Osteocyte (in vitro differentiated cells): ENCODE measurements at places on chromosomes 13 and 19. TPM values are rescaled to one million over a fixed set of nuclear protein-coding genes. Genes with fewer than 3 reads are reported as not detected.
A peak's percentile ranks its signal among the peaks of the same experiment; 100 is the strongest.

The FAM216B gene
- total RNA-seq = not detected in 2 replicates

The USHBP1 gene
- not detected in 2 replicates for total RNA-seq

The CACNA1A gene
- 2.2 and 2.3 TPM in 2 replicates for total RNA-seq

The IZUMO2 gene
- not detected in 2 replicates for total RNA-seq

The PLK5 gene
- 0.54 TPM in 1 of 2 replicates, not detected in the other for total RNA-seq

The ANGPTL8 gene
- total RNA-seq = not detected in 2 replicates

The CGB1 gene
- total RNA-seq = not detected in 2 replicates

The IGFLR1 gene
- total RNA-seq = 2.3 and 3.1 TPM in 2 replicates

The NLRP4 gene
- not detected in 2 replicates for total RNA-seq

The PALM3 gene
- 0.30 and 0.63 TPM in 2 replicates for total RNA-seq

The IGFL2 gene
- not detected in 2 replicates for total RNA-seq

The GZMM gene
- not detected in 2 replicates for total RNA-seq

DNA sequence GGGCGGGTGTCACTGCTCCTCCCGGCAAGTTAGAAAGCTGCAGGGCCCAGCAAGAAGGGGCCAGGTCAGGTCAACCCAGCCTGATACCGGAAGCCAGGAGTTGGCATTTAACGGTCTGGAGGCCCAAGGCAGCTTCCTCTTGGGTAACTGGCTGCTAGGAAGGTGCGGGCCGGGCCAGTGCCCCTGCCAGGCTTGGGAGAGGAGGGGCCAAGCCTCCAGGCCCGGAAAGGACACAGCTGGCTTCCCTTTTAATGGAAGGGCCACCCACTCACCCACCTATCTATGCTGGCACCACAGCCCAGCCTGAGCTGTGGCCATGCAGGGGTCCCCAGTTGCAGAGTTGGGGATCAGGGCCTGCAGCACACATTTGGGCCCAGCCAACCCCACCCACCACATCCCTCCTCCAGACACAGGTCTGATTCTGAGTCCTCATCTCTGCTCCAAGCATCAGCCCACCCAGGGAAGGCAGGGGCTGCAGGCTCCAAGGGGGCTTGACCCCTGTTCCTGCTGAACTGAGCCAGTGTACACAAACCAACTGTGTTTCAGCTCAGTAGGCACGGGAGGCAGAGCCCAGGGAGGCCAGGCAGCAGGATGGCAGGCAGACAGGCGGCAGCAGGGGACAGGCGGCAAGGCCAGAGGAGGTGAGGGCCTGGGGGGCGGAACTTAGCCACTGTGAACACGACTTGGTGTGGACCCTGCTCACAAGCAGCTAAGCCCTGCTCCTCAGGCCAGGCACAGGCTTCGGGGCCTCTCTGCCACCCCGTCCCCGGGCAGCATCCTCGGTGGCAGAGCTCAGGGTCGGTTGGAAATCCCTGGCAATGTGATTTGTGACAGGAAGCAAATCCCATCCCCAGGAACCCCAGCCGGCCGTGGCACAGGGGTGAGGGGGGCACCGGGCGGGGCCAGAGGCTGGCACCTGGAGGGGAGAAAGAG is 40.8 kb downstream of the ZSWIM4 start:
- no peak for DNase-seq

DNA sequence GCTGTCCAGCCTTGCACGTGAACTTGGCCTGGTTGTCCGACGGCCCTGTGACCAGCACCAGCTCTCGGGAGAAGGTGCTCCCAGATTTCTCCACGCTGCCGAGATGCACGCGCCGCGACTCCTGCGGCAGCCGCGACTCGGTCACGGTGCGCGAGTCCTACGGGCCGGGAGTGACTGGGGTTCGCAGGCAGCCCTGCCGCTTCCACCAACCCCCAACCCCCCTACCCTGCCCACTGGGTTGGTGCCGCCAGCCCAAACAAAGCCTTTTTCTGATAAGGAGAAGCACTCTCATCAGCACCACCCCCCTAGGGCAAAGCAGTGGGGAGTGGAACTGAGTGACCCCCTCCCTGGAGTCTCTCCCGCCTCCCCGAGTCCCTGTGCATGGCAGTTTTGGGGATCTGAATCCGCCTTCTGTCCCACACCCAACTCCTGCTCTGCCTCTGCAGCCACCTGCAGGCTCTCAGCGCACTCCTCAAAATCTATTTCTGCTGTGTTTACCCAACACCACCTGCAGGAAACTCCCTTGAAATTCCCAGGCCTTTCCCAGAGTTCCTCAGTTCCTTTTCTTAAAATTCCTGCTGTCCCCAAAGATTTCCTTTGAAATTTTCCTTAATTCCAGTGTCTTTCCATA is 6.2 kb downstream of the NPHS1 start:
- DNase-seq = no peak

DNA sequence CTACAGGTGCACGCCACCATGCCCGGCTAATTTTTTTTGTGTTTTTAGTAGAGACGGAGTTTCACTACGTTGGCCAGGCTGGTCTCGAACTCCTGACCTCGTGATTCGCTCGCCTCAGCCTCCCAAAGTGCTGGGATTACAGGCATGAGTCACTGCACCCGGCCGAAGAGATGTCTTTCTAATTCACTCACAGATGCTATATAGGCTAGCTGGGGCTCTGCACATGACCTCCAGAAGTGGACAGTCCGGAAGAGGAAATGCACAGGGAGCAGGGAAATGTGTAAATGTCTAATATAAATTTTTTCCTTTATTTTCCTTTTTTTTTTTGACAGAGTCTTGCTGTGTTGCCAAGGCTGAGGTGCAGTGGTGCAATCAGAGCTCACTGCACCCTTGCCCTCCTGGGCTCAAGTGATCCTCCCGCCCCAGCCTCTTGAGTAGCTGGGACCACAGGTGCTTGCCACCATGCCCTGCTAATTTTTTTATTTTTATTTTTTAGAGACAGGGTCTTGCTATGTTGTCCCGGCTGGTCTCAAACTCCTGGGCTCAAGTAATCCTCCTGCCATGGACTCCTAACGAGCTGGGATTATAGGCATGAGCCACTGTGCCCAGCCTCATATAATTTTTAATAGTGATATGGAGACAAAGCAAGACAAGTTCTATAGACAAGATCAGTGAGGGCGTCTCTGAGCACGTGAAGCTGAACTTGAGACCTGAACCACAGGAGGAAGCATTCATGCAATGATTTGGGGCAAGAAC is 8.4 kb downstream of the GIPC1 start:
- no peak for DNase-seq

DNA sequence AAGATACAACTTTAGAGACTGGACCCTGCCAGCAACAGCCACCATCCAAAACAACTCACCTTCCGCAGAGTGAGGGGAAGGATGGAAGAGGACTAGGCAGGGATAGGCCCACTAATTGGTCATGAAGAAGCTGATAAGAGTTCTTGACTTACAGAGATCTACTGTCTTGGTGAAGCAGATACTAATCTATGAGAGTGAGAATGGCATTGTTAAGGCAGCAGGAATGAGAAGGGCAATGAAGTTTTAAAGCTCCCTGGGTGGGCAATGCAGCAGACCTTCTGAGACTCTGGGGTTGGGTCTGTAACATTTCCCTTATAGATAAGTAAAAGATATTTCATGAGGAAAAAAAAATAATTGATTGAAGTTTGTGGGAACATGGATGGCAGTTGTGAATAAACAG is 63.7 kb downstream of the KLF12 start:
- DNase-seq = no peak

GRCh38 chr13:41905600-41906254 is 55.2 kb downstream of the VWA8 start:
- no peak for DNase-seq

- DNase-seq = no peak
Measured at GRCh38 chr13:93284064-93284463, 57.5 kb downstream of the GPC6 start.

- no peak for DNase-seq
Measured at GRCh38 chr19:51103926-51104341, 4.3 kb downstream of the CTU1 start.

GRCh38 chr19:11480715-11481533 is at the start of gene ELAVL3:
Gene ELAVL3, minus strand, starts transcription at chr19:11481046. Its CDS starts 438 bp downstream, at chr19:11480608.
- no peak for DNase-seq

- no peak for DNase-seq
Measured at GRCh38 chr13:113029487-113030258, 60.7 kb downstream of the MCF2L start.

DNA sequence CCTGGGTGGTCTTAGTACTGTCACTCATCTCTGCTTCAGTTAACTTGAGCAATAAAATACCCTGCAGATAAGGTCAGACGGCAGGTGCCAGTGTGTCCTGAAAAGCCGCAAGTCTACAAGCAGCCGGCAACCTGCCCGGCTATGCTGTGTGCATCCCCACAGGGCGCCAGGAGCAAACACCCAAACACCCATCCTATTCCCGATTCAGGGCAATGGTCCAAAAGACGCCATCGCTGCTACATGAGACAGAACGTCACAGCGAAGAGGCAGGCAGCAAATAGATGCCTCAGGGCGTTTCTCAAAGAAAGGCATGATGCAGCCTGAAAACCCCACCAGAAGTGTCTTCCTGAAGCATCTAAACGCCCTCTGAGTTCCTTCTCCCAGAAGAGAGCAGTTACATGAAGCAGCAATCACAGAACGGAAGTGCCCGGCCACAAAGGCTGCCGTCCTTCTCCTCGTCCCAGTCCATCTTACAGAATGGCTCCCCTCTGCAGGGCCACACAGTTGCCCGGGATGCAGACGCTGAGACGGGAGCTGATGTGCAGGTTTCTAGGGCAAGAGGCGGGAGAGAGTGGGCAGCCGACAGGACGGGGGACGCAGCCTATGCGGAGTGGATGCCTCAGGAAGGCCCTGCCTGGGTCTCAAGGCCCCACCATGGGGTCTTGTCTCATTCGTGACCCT is 35.1 kb downstream of the RASA3 start:
- DNase-seq = no peak

DNA sequence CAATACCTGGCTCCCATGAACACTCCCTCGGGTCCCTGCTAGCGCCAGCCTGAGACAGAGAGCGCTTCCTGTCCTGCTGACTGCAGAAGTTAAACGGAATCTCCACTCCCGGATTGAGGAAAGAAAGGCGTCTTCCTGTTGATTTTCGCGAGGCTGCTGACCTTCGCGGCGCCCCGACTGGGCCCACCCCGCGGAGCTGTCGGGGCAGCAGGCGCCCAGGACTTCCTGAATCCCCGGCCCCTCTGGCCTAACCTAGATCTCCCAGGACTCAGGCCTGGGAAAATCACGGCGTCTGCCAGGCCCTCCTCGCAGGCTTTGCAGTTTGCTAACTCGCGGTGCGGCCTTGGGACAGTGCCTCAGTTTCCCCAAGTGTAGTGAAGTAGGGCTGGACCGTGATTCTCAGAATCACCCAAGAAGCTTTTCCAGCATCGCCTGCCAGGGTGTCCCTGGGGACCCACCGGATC is 108.8 kb downstream of the KCTD15 start:
- DNase-seq = no peak

DNA sequence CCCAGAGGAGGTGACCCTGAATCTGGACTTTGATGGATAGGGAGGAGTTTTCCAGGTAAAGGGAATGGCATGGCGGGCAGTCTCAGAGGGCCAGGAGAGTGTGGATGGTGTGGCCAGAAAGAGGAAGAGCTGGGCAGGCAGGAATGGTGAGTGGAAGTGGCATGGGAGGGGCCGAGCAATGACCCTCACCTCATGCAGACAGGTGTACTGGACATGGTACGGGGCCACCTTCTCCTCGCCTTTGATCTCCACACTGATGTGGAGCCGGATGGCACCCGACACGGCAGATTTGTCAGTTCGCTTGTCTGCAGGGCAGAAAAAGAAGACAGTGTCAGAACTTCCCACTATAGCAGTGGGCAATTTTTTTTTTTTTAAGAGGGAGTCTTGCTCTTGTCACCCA is 45.5 kb downstream of the UNC13A start:
- no peak for DNase-seq

GRCh38 chr13:98813993-98814392 is 61.5 kb upstream of the SLC15A1 start:
- DNase-seq = no peak

GRCh38 chr19:6084821-6085220 is 25.5 kb downstream of the RFX2 start:
- no peak for DNase-seq

- no peak for DNase-seq
Measured at GRCh38 chr13:99289271-99289670, 17.9 kb downstream of the GPR183 start.

DNA sequence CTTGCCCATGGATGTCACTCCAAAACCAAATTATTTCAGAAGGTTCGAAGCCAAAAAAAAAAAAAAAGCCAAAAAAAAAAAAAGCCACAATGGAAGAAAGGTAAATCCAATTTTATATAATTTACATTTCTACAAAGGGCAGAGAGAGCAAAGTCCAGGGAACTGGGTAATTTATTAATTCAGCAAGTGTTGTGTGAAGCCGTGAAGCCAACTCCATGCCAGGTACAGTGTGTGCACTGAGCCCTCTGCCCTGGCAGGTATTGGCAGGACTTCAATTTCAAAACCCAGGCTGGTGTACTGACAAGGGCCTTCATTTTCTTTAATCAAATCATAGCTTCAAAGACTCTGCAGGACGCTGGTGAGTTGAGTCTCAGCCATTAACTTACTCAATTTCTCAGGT is 5.5 kb upstream of the RFPL4A start:
- no peak for DNase-seq

- DNase-seq = no peak
Measured at GRCh38 chr13:110177790-110178189, 129.2 kb downstream of the COL4A1 start.

DNA sequence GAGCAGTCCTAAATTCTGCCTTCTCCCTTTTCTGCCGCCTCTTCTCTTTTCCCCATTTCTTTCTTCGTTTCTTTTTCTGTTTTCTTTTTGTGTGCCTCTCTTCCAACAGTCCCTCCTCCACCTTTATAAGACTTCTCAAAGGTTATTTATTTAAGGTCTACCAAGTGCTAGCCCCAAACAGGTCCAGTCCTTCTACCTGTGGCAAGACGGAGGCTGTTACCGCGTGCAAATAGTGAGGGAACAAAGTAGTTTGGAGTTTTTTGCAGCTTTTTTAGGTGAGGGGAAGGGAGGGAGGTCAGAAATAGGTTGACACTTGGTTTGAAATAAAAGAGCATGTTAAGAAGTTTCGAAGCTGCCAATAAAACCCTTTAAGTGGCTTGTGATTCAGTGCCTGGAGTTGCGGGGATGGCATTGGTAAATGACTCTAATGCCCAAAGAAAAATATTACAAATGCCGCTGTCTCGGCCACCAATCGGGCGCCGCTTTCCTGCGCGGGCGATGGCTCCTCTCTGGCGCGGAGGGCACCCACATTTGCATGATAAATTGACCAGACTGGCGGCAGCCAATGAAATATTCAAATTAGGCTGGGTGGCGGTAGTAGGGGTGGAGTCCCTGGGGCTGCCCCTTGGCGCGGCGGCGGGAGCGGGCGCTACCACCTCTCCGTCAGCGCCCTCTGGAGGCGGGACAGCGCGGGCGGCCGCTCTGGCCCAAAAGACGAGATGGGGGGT is 7.5 kb upstream of the TSHZ3 start:
- no peak for DNase-seq

GRCh38 chr19:52188822-52189734 is 774 bp upstream of the PPP2R1A start:
- DNase-seq = peak; percentile 89
